GM04504 (cell line): ENCODE measurements at places on chromosomes 16 and 17.

DNA sequence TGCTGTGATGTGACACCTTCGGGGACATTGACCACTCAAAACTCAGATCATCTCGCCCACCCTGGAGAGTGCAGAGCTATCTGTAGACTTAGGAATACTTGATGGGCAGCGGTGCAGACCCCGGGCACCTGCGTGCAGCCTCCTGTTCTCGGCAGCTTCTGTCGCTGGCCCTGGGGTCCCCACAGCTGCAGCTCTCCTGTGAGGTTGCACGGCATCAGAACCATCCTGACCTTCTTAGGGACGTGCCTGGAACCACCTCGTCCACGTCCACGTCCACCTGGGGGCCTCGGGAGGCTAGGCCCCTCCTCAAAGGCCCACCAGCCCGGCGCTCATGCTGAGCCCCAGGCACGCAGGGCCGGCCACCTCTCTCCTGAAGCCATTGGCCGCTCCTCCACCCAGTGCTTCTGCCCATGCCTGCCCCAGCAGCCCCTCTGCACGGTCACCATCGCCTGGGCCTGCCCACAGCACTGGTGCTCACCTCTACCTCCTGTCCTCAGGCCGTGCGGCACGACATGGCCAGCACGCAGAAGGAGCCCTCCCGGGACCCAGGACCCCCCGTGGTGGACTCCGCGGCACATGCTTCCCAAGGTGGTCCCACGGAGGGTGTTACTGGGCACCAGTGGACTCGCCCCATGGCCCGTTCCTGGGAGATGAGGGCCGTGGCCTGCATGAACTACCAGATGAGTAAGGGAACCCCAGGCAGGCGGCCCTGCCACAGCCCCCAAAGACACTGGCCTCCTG, 2.3 kb upstream of the WFIKKN1 start:
- DNase-seq: no peak

DNA sequence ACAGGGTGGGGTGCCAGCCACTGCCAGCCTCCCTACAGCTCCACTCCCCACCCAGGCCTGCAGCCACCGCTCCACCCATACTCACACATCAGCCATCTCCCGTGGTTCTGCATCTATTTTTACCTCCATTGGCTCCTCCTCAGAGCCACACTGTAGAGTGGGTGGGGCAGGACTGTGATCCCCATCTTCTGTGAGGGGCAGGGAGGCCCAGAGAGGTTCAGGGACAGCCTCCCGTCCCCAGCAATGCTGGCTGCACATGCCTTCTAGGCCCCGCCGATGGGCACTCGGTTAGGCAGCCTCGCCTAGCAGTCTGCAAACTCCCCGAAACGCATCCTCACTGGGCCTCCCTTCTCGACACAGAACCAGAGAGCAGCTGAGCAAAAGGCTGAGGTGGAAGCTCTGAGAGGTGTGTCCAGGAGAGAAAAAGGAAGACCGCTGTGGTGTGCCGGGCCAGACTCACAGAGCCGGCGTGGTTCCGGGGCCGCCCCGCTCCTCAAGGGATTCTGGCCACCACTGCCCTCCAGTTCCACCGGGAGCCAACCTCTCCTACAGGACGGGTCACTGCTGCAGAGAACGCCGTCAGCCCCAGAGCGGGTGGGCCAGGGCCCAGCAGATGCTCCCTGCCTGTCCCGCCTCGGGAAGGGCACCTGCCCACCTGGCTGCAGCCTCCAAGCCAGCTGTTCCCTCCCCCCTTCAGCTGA, 71.9 kb downstream of the ABR start:
- no peak for DNase-seq

GRCh38 chr17:78107976-78108725, 20.4 kb downstream of the TMC6 start:
- no peak for DNase-seq

DNA sequence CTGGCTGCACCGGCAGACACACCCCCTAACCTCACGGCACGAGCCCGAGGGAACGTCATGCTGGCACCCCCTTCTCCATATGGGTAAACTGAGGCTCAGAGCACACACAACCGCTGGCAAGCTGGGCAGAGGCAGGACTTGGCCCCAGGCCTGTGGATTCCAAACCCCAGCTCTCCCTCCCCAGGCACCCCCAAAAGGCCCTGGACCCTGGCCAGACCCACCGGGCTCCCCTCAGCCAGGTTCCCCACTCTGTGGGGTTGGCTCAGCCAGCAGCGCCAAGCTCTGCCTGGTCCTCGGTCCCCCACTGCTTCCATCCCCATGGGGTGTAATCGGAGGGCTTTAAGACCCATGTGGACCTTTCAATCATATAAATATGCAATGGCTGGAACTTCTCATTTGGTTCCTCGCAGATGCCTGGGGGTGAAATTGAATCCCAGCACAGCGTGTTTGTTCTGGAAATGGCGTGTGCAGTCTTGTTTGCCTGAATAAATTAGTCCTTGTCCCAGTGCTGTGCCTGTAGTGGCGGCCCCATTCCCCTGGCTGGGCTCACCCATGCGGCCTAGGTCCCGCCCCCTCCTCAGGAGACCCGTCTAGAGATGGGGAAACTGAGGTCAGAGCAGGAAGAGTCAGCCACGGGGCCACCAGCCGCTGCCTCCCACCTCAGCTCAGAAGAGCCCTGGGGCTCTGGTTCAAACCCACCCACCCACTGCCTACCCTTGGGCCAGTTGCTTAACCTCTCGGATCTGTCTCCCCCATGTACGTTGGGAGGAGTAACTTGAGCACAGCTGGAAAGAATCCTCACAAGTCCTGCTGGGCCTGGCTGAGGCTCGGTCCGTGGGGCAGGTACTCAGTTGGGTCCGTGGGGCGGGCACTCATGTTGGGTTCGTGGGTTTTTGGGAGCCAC, 57.3 kb downstream of the ZFPM1 start:
- DNase-seq: no peak

DNA sequence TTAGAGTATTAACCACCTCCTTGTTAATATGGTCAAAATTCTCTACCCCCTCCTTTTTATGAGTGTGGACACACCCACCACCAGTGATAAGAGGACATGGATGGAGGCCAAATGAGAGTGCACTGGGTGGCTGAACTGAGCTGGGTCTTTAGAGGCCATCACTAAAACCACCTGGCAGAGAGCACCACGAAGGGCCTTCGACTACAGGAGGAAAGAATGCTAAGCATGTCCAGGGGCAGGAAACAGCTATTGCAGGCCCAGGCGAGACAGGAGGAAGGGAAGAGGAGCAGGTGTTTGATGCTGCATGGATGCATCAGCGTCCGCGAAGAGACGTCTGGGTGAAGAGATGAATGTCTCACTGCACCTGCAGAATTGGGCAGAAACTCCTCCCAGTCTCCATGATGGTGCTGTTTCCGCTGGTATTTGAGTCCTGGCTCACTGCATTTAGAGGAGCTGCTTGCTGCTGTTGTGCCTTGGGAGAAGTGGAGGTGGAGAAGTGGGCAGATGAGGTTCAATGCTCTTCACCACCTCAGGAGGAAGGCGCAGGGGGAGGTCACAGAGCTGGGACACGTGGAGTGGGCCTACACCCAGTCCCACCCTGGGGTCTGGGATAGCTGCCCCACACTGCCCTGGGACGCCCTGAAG, 33.2 kb downstream of the SPHK1 start:
- no peak for DNase-seq

- DNase-seq: no peak
Observed at GRCh38 chr17:6420173-6420641, 14.7 kb downstream of the AIPL1 start.

DNA sequence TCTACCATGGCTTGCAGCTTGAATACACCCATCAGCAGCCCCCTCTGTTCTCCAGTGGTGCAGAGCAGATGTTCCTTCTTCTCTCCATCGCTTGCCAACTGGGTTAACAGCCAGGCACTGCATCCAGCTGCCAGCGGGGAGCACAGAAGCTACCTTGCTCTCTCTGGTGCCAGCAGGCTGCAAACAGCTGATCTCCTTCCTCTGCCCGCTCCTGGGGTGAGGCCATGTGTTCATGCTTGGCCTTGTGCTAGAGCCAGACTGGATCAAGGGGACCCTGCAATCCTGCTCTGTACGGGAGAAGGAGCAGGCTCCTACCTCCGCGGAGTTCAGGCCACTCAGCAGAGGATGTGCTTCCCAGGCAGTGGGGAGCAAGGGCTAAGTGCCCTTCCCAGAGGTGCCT, 24.1 kb upstream of the ENGASE start:
- no peak for DNase-seq

- no peak for DNase-seq
Observed at GRCh38 chr16:87150681-87151280, 166.4 kb downstream of the C16orf95 start.

DNA sequence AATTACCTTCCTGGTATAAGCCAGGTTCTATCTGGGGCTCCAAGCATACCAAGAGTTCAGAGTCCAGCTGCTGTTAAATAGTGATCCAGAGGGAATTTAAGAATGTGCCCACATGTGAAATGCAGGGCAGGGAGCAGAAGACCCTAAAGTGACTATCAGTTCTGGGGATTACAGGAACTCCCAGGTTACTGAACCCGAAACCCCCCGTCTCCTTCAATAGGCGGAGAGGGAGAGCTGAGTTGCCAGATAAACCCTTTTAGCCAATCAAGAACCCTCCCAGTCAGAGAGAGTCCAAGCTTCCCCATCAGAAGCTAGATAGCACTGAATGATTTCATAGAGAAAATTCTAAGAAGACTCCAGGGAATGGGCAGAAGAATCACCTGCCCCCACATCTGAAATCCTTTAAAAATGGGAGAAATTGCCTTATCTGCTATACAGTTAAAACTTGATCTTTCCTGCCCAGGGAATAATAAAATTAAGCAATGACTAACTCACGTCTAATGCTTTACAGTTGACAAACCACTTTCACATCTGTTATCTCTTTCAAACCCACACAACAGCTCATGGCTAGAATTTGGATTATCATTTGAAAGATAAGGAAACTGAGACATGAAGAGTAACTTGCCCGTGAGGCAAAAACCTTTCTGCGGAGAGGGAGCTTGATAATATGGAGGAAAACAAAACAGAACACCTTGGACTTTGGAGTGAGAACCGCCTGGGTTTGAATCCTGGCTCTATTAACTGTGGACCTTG, 10.2 kb downstream of the NOG start:
- no peak for DNase-seq

GRCh38 chr17:64449545-64449944, 630 bp downstream of the MILR1 start:
- DNase-seq: no peak

DNA sequence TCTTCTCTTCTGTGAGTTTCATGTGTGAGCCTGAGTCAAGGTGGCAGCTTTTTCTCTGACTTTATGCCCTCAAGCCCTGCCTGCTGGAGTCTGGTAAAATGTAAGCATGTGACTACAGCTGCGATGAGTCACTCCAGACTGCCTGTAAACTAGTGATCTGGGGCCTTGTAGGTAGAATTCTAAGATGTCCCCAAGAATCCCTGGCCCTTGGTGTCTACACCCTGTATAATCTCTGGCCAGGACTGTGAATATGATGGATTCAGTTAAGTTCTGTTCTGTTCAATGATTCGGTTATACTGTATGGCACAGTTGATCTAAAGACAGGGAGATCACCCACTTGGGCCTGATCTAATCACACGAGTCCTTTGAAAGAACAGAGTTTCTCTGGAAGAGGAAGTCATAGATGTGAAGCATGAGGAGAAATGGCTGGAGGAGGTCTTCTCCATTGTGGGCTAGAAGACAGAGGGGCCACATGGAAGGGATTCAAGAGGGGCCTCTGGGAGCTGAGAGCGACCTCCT, 29.8 kb downstream of the PRSS54 start:
- peak; percentile 44 for DNase-seq

DNA sequence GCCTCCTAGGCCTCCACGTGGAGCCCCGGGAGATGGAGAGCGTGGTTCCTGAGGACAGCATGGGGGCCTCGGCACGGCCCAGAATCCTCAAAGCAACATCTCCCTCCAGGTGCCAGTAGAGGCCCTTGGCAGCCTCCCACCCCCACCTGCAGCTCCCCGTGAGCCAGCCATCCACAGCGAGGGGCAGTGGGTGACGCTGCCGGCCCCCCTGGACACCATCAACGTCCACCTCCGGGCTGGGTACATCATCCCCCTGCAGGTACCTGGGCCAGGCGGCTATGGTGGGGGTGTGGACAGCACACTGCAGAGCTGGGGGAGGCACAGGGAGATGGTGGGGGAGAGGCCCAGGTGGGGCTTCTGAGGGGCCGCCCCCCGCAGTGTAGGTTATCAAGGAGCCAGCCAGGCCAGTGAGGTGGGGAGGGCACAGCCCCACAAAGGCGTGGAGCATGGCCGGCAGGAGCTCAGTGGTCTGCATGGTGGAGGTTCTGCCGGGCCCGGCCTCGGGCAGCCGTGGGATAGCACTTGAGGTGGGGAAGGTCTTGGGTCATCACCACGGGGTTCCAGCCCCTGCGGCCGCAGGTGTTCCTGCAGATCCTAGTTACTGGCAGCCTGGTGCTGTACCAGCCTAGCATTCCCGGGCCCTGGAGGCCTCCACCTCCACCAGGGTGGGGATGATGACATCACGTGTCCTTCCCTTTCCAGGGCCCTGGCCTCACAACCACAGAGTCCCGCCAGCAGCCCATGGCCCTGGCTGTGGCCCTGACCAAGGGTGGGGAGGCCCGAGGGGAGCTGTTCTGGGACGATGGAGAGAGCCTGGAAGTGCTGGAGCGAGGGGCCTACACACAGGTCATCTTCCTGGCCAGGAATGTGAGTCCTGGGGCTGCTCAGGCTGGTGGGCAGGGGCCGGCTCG, 16.4 kb downstream of the GAA start:
- no peak for DNase-seq

DNA sequence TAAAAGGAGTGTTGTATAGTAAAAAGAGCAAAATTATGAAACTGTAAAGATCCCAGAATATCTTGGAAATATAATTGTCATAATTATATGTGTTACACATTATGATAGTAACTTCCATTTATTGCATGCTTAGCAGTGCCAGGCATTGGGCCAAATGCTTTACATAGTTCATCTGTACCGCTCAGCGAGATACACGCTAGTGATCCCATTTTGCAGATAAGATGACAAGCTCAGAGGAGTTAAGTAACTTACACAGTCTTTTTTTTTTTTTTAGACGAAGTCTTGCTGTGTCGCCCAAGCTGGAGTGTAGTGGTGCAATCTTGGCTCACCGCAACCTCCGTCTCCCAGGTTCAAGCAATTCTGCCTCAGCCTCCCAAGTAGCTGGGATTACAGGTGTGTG, 6.8 kb upstream of the EZH1 start:
- no peak for DNase-seq

DNA sequence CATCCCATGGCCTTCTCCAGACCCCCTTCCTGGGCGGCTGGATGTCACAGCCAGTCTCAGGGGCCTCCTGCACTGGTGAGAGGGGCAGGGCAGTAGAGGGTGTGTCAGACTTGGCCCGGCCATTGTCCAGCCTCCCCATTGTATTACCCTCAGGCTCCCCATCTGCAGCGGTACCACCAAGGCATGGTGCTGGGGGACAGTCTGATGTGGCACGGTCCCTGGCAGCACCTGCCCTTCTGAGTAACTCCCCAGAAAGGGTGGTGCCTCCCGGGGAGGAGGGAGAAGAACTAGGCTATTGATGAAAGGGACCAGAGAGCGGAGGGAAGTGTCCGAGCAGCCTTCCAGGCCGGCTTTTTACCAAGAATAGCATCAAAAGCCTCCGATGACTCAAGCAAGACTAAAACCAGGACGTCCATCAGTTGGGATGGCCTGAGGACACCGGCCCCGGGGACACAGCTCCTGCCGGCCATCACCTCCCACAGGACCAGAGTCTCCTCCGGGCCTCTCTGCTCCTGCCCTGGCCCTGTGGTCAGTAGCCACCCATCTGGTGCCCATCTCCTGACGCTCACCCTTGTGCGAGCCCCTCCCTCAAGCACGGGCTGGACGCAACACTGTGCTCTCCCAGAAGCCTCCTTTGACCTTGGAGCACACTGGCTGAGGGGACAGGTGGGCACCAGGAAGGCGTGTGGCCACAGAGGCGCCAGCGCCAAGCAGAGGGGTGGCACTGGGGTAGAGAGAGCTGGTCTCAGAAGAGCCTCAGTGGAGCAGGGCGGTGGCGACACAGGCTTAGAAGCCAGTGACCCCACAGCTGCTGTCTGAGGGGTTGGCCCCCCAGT, 5.8 kb upstream of the CPNE7 start:
- no peak for DNase-seq

- no peak for DNase-seq
Observed at GRCh38 chr17:49209061-49209571, 1.3 kb downstream of the GNGT2 start.
